ENCODE measurements at places on chromosomes 16 and 17.

DNA sequence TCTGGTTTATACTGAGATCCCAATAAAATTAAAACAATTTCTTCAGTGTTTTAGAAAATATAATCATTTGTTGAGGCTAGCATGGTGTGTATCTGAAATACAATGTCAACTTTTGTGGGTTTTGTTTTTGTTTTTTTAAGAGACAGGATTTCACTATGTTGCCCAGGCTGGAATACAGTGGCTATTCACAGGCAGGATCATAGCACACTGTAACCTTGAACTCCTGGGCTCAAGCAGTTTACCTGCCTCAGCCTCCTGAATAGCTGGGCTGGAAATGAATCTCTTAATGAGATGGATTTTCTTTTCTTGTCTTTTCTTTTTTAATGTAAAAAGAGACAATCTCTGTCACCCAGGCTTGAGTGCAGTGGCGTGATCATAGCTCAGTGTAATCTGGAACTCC is 12.1 kb downstream of the DDX42 start:
- DNase-seq = no peak

- DNase-seq = no peak
These were observed 20.5 kb upstream of the RPTOR start for GRCh38 chr17:80523956-80524712.

- no peak for DNase-seq
These were observed 3.2 kb downstream of the CBX4 start for GRCh38 chr17:79835953-79836509.

DNA sequence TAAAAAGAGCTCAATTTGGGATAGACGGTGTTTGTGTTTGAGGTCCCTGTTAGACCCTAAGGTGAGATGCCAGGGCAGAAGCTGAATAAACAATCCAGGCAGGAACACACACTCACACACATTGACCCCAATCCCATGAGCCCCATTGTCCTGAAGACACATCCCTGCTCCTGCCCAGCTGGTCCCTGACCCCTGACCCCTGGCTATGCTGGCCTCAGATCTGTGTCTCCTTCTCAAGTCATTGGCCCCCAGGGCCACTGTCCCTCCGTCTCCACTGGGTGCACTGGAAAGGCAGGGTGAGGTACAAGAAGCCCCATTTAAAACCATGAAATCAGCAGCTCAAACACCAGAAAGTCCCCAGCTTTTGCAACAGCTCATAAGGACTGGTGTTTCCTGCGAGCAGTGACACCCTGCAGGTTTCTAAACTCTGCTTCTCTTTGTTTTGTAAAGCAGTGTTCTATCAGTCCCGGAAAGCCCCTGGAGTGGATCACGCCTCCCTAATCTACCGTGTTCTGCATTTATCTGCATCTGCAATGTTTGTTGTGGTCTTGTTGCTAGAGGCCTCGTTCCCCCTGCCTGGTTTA is 18.0 kb upstream of the ASGR2 start:
- peak; percentile 65 for DNase-seq

GRCh38 chr17:60554377-60554788 is 28.3 kb upstream of the APPBP2 start:
- DNase-seq = no peak

GRCh38 chr16:1158456-1159324 is 5.8 kb downstream of the CACNA1H start:
- no peak for DNase-seq

- DNase-seq = no peak
These were observed 238.7 kb upstream of the CIBAR2 start for GRCh38 chr16:85350973-85351372.

GRCh38 chr17:49527927-49528651 is 33.0 kb downstream of the NGFR start:
- no peak for DNase-seq

GRCh38 chr16:11326084-11326736 is 19.0 kb upstream of the RMI2 start:
- no peak for DNase-seq
